ENCODE measurements at places on chromosomes 5 and 9.

DNA sequence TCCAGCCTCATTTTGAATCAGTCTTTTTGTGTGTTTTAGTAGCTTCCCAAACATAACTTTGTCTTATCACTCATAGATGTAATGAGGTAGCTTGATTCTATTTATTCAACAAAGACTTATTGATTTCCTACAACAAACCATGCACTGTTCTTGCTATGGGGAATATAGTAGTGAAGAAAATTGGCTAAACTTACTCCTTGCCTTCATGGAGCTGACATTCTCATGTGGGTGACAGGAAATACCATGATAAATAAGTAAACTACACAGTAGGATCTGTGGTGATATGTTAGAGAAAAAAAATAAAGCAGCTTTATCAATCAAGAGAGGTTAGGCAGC, 255.7 kb upstream of the TNC start:
- no peak for DNase-seq

- no peak for DNase-seq
These were observed 92.6 kb downstream of the C9orf152 start for GRCh38 chr9:110115341-110115820.

DNA sequence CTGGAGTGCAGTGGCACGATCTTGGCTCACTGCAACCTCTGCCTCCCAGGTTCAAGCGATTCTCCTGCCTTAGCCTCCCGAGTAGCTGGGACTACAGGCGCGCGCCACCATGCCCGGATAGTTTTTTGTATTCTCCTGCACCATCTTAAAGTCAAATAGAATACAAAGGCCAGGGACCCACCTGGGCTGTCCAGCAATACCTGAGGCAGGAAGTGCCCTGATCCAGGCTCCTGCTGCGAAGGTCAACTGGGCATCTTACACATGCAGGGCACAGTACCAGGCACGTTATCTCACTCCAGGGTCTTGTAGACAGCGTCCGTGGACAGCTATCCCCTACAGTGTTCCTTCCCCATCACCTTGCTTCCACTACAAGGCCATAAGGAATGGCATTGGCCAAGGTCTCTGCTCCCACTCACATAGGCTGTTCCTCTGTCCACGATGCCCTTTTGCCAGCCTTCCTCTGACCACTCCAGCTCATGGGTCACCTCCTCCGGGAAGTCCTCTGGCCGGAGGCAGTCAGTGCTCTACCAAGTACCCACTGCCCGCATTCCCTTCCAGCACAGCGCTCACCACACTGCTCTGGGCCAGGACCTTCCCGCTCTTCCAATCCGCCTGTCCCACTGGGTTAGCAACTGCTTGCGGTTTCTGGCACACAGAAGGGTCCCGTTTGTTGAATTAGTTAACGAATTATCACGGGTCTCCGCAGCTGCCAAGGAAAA, 978 bp downstream of the P4HA2 start:
- DNase-seq = no peak

GRCh38 chr9:71323357-71323756, 201.9 kb upstream of the TRPM3 start:
- DNase-seq = no peak

DNA sequence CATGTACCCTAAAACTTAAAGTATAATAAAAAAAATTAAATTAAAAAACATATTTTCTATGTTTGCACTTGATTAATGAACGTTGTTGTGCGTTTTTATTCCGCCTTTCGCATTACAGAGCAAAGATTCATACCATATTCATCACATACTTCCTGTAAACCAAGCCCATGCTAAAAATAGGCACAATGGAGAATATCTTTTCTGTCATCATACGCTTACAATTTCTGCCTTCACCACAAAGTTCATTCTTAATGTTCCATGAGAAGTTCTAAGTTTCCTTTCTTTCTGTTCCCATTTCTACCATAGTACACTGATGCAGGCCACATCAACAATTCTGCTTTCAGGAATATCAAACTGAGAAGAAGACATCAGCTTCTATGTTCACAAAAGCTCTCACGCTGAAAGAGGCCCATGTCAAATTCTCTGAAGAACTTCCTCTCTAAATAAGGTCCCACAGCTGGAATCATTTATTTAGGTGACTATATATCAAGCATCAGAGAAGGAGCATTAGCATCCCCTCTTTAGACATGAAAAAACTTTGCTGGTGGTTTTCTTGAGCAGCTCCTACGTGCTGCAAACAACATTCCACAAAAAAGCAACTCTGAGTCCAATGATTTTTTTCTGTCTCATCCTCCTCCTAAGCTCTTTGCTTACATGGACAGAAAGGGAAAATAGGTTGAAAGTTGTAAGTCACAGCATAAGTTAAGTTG, 456.4 kb downstream of the CDH10 start:
- no peak for DNase-seq

DNA sequence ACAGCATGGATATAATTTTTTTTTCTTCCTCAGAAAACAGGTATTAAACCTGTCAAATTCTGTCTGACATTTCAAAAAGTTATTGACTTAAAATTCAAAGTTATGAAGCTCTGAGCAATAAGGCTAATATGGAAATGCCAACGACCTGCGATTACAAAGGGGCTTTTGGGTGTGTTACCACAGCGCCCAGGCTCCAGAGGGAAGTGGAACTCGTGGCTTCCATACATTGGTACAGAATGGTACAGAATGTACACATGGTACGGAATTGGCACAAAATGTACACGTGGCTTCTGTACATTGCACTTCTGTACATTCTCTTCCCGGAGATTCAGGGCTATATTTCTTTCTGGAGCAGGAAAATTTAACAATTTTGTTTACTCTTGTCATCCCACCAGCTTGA, 225.1 kb upstream of the TBCA start:
- no peak for DNase-seq
